ENCODE measurements at places on chromosomes 12 and 14. TPM values are rescaled to one million over a fixed set of nuclear protein-coding genes. Genes with fewer than 3 reads are reported as not detected.

ABCD2 gene
- 4.5 TPM for total RNA-seq

ABCC9 gene
- total RNA-seq, result not detected

KRT73 gene
- total RNA-seq, result not detected

FKBP4 gene
- 172 TPM for total RNA-seq

ADSS1 gene
- total RNA-seq, result 1.5 TPM

CEBPE gene
- 0.16 TPM for total RNA-seq

DLK1 gene
- not detected for total RNA-seq

- no peak overlapping the region for H3K27ac ChIP-seq
- peaks cover 76% of the 10 kb centered on the region for H3K4me1 ChIP-seq
- no peak overlapping the region for H3K4me3 ChIP-seq
- H3K27me3 ChIP-seq, result no peaks in the 10 kb centered on the region
- peaks cover 7% of the 10 kb centered on the region for H3K36me3 ChIP-seq
Observed at GRCh38 chr12:46222636-46223035, 46.2 kb downstream of the SLC38A1 start.

DNA sequence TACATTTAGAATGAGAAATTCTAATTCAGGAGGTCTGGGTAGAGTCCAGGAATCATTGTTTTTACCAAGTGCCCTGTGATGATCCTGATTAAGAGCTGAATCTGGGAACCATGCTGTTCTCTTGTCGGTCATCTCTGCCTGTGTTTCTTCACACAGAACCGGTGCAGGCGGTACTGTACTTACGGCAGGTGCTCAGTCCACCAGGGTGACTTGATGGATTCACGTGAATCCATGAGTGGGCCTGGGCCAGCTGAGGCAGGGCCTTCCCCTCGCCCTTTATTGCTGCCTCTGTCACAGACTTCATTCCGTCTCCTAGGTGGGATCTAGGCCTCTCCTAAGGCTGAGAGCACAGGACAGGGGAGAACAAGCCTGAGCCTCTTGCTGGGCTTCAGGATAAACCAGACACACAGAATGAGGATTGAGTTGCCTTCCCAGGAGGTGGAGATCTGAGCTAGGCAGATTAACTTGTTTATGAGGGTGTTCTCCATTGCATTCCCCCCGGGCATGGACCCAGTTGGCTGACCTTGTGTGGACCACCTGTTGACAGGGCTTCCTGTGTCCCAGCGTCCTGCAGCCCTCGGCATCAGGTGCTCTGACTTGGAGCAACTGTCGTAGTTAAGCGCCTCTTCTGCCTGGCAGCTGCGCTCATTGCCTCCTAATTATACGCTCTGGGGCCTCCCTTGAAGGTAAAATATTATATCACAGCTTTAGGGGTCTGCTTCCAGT lies 42.1 kb downstream of the B4GALNT3 start:
- no peaks in the 10 kb centered on the region for H3K36me3 ChIP-seq
- no peak overlapping the region for H3K4me3 ChIP-seq
- H3K27ac ChIP-seq, result no peak overlapping the region
- DNase-seq, result no peak
- H3K27me3 ChIP-seq, result no peaks in the 10 kb centered on the region

DNA sequence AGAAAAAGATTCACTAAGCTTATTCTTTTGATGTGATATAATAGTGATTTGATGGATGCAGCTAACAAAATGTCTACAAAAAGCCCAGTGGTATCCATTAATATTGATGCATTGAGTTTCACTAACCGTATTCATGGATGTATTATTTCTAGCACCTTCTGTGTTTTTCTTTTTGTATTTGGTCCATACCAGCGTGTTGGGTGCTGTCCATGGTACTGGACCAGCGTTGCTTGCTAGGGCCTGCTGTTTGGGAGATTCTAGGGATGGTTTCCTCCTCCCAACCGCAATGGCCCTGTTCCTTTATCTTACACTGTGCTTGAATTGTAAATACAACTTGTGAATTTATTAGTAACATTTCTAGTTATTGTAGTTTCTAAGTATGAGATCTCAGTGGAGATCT lies 31.7 kb downstream of the ANO4 start:
- H3K4me3 ChIP-seq, result no peak overlapping the region
- DNase-seq, result no peak
- no peaks in the 10 kb centered on the region for H3K4me1 ChIP-seq

DNA sequence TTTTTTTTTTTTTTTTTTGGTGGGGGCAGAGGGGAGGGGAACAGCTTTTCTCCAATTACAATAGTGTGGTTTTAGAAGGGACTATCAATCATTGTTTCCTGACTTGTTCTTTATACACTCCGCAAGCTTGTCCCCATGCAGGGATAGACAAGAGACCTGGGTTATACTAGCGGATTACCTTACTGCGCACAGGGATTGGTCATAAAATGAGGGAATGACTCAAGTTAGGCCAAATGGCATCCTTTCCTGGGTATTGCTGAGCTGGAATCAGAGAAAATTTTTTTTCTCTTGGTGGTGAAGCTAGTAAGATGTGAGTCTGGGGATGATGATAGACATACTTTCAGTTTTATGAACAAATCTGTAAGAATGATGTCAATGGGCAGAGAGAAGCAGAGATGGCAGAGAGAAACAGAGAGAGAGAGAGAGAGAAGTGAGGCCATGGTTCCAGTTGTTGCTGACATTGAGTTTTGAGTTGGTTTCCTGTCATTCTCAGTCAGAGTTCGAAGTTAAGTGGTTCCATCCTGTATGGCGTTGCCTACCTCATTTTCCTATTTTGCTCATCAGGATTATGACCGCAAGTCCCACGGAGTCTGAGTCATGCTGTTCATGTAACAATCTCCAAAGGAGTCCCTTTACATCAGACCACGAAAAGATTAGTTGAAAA lies 59.1 kb upstream of the OTOGL start:
- H3K36me3 ChIP-seq, result no peaks in the 10 kb centered on the region
- no peak overlapping the region for H3K27ac ChIP-seq
- no peaks in the 10 kb centered on the region for H3K27me3 ChIP-seq

- H3K4me3 ChIP-seq, result no peak overlapping the region
- no peaks in the 10 kb centered on the region for H3K27me3 ChIP-seq
- no peaks in the 10 kb centered on the region for H3K4me1 ChIP-seq
- DNase-seq, result no peak
- H3K36me3 ChIP-seq, result no peaks in the 10 kb centered on the region
Observed at GRCh38 chr12:45655743-45656142, 73.8 kb upstream of the ARID2 start.

DNA sequence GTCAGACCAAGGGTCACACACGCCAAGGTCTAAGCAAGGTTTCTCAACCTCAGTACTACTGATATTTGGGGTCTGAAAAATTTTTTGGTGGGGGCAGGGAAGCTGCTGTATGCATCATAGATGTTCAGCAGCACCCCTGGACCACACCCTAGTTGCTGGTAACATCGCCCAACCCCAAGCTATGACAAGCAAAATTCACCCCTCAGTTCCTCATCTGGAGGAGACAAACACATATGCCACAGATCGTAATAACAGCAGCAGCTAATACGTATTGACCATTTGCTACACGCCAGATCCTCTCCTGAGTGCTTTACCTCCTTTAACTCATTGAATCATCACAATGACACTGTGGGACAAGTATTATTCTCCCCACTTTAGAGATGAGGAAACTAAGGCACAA lies 46.4 kb downstream of the ACTN1 start:
- H3K4me3 ChIP-seq, result no peak overlapping the region
- DNase-seq, result no peak
- H3K27ac ChIP-seq, result no peak overlapping the region
- peaks cover 48% of the 10 kb centered on the region for H3K4me1 ChIP-seq

DNA sequence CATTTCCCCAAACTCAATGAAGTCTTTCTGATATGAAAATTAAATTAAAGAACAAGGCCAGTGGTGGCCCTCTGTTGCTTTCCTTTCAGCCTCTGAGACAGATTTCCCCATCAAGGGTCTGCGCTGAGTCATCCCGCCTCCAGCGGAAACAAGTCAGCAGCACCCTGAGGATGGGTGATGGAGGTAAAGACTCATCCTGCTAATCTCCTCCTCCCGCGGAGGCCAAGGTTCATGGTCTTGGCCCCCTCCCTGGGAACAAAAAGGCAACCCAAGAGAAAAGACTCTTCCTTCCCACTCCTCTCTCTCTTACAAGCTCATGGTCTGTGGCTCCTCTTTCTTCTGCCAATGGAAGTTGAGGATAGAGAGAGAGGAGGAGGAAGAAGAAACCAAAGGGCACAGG lies 9.0 kb upstream of the NUMB start:
- H3K27me3 ChIP-seq, result no peaks in the 10 kb centered on the region
- no peak overlapping the region for H3K27ac ChIP-seq
- no peaks in the 10 kb centered on the region for H3K36me3 ChIP-seq
- no peak for DNase-seq

GRCh38 chr14:69153873-69154270 lies 953 bp upstream of the DCAF5 start:
- peak overlapping the region; percentile 41 for H3K27ac ChIP-seq
- peaks cover 25% of the 10 kb centered on the region for H3K4me1 ChIP-seq
- H3K27me3 ChIP-seq, result no peaks in the 10 kb centered on the region

DNA sequence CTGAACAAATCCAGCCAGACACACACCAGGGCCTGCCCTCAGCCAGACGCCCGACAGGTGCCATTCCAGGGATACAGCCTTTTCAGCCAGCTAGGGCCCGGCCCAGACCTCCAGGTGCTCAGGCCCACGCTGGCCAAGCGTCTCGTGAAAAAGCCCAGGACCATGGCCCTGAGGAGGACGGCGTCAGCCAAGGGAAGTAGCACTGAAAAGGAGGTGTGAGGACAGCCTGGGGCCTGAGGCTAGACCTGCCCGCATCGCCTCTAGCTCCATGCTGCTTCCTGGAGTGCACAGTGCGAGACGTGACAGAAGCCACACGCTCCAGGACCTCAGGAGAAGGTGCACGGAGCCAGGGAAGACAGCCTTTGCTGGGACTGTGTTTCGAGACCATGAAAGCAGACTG lies 29.8 kb downstream of the GOLGA3 start:
- H3K27ac ChIP-seq, result no peak overlapping the region
- no peak overlapping the region for H3K4me3 ChIP-seq
- no peaks in the 10 kb centered on the region for H3K4me1 ChIP-seq
- H3K27me3 ChIP-seq, result no peaks in the 10 kb centered on the region

DNA sequence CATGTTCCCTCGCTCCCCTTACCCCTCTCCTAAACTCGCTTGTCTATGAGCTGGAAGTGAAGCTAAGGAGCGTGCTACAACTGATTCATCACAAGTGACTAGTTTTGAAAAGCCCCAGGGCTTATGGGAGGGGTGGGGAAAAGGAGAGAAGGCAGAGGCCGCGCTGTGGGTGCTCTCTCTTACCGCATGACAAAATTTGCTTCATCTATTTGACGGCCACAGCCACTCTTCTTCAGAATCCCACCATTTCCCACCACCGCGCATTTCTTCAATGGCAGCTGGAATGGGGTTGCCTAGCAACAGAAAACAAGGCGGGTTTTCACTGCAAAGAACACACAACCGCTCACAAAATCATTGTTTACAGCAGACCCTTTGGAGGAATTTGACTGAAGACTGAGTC lies 79.4 kb downstream of the ST8SIA1 start:
- no peak overlapping the region for H3K4me3 ChIP-seq
- no peak overlapping the region for H3K27ac ChIP-seq
- H3K27me3 ChIP-seq, result no peaks in the 10 kb centered on the region
- no peaks in the 10 kb centered on the region for H3K36me3 ChIP-seq

- H3K36me3 ChIP-seq, result no peaks in the 10 kb centered on the region
- DNase-seq, result no peak
- H3K27ac ChIP-seq, result no peak overlapping the region
- H3K27me3 ChIP-seq, result no peaks in the 10 kb centered on the region
- no peak overlapping the region for H3K4me3 ChIP-seq
Observed at GRCh38 chr14:71400871-71401321, 493.6 kb downstream of the PCNX1 start.

GRCh38 chr12:51923506-51924365 lies 16.4 kb downstream of the ACVRL1 start:
- H3K27ac ChIP-seq, result no peak overlapping the region
- no peaks in the 10 kb centered on the region for H3K4me1 ChIP-seq
- H3K27me3 ChIP-seq, result no peaks in the 10 kb centered on the region
- peak; percentile 37 for DNase-seq
- H3K36me3 ChIP-seq, result no peaks in the 10 kb centered on the region

- no peak for DNase-seq
- H3K4me1 ChIP-seq, result peaks cover 2% of the 10 kb centered on the region
- no peak overlapping the region for H3K4me3 ChIP-seq
Observed at GRCh38 chr12:112349431-112349830, 32.8 kb downstream of the HECTD4 start.

Measured in CD8-positive, alpha-beta memory T cell (primary cell).